Tongue (tissue), 3 donors: ENCODE measurements at places on chromosomes 5 and 9.

DNA sequence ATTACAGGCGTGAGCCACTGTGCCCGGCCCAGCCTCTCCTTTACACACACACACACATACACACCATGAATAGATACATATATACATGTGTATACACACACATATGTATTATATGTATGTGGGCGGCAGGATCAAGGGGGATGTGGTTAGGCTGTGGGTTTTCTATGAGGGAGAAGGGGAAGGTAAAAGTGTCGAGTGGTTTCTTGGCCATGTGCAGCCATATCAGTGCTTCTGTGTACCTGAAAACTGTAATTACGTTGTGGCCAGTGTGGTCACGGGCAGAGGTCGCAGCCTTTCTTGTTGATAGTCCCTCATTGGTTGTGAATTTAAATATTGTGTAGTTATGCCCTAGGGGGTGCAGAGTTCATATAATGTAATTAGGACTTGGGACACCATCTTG is 16.5 kb downstream of the CDK20 start:
- DNase-seq, result no peak

GRCh38 chr9:106892632-106893031 is 29.7 kb downstream of the ZNF462 start:
- peak; percentile 46 for DNase-seq

DNA sequence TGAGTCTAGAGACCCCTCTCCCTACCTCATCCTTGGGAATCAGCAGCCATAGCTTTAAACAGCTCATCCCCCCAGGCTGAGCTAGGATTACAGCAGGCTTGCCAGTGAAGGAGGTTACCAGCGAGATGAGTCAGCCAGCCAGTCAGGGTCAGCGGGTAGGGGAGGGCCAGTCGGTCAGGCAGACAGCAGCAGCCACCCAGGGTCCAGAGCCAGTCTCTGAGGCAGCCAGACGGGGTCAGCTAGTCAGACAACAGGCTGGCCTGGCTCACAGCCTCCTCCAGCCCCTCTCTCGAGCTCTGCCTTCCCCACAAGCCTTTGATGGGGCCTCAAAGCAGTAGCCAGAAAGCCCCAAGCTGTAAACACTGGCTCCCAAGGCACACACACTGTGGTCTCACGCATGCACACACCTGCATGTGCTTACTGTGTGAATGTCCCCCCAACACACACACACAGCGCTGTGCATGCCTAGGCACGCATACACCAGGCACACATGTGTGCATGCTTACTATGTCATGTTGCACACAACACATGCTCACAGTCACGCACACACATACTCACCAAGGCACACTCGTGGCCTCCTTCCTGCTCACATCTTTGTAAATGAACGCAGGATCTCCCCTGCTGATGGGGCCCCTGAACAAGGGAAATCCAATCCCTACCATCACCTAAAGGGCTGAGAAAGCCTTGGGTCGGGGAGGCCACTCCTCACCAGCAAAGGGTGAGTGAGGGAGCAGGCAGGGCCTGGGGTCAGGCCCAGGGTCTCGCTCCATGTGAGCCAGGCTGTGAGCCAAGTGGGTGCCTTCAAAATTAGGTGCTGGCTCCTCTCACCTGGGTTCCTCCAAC is 28.2 kb upstream of the CPLX2 start:
- DNase-seq, result peak; percentile 17

DNA sequence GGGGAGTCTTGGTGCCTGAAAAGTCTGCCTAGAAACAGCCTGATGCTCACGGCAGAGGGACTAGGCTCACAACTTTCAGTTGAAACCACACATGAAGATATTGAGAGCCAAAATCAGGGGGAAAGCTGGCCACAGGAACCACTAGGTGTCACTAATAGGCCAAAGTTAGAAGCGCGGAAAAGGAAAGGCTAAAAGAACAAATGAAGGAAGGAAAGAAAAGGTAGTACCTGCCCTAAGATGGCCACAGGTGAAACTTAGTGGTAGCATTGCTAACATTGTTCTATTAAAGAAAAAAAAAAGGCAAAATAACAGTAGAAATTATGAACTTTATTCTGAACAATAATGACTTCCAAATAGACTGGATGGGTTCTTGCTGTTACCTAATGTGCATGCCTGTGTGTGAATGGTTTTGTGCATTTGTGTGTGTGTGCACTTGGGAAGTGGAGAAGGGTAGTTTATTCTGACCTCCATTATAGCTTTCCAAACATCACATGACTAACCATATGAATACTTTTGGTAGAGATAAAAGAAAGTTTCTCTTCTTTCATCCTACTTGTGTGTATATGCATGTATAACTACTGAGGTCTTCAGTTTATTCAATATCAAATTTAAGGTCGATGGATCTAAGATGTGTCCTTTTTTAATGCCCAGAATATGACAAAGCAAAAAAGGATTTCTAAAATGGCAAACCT is 2.1 kb upstream of the RFESD start:
- peak; percentile 72 for DNase-seq

DNA sequence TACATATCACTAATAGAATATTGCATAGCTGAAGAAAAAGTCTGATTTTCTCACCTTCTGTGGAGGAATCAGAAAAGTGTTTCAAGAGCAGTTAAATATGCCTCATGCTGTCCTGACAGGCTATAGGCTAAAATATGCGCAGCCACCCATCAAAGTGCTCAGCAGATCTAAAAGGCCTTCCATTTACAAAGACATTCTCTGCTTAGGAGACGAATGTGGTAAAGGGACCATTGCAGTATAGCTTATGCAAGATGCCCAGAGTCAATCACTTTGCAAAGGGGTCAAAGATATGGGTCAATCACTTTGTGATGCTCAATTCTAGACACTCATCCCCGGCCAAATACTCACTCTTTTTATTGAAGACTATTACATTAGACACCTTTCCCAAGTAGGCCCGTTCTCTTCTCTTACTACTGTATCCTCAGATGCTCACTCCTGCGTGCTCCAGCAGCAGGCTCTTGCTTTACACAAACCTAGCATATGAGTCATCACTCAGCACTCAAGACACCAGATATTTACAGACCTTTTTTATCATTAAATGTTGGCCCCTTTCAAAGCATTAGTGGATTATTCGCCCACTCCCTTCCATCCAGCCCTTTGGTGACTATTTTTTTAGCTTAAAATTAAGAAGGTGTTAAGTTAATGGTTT is 568.2 kb upstream of the CDH18 start:
- DNase-seq, result no peak

DNA sequence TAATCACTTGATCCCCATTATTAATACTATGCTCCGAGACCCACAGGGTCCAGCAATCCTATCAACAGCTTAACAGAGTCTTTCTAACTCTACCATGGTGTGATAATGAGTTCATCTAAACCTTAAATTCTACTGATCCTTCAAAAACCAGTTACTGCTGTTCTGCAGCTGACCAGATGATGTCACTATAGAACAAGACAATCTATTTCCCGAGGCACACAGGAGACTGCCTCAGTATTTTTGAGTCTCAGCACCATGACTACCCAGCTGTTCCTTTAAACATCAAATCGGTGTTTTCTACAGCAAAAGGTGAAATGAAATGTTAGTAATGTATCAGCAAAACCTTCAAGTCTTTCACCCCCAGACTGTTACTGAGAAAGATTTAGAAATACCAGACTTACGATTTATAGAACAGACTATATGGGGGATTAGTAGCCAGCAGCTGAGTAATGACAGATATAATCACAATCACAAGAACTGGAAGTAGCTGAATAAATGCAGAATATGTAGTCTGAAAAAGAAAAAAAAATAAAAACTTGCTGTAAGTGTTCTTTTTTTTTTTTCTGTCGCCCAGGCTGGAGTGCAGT is 16.9 kb downstream of the DNAJC18 start:
- DNase-seq, result peak; percentile 88

DNA sequence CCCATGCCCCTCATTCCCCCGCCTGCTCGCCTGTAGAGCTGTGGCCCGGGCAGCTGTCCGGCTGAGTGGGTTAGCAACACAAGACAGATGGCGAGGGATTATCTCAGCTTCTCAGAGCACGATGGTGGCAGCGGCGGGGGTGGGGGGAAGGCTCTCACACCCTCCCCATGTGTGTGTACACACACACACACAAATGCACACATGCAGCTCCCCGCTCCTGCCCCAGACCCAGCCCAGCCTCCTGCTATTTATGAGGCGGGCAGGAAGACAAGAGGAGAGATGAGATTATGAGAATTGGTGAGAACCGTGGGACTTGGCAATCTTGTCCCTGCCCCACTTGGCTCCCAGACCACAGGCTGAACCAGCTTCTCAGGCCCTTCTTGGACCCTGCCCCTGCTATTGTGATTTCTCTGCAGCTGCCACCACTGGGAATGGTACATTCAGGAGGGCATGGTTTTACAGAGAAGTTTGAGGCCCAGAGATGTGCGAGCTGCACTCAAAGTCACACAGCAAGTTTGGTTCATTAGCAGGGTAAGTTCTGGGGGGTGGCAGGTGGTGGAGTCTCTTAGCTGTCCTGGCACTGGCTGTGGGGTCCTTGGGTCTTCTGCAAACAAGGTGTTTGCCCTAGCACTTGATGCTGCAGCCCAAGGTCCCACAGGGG is 51.0 kb upstream of the PSD2 start:
- DNase-seq, result peak; percentile 95

- no peak for DNase-seq
These were observed 190.5 kb downstream of the GAS1 start for GRCh38 chr9:86756576-86757381.

DNA sequence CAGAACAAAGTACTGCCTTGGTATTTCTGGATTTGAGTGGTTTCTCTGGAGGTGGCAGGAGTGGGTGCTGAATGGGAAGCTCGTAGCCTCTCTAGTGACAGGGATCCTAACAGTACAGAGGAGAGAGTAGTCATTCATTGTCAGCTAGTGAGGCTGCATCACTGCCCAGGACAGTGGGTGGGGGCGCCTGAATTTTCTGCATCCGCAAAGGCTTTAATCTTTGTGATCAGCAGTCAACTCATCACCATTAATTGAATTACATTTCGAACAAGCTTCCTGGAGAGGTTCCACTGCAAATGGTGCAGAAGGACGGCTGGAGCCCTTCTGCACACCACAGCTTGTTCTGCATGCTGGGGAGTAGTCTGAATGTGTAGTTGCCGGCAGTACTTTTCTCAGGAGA is 77.5 kb downstream of the HSPA4 start:
- DNase-seq, result no peak

DNA sequence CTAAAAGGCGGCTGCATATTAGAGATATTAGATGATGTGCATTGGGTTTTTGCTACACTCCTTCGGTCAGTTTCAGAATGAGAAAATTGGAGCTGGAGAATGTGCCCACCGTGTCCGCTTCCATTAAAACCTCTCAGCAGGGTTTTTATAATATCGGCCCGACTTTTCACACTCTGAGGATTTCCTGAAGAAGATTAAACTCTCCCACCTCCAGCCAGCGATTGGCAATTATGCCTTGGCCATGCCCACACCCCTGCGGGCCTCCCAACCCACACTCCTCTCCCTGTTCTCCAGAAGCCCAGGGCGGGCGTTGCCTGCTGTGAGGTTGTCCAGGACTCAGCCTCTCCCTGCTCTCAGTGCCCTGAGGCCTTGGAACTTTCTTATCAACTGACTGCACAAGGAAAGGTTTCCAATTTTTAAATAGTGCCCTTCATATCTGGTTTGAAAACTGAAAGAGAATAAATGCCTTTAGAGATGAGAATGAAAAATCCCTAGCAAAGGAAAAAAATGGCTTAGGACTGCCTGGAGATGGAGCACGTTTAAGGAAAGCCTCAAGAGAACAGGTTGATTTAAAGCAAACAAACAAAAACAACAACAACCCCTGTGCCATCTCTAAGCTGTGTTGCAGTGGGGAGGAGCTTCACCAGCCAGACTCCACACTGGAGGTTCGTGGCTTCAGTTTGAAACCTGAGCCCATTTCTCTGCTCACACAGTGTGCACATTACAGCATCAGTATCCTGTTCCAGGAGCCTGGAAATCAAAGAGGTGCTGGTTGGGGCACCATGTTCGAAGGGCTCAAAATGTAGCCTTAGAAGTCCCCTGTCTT is 292.9 kb downstream of the NSG2 start:
- DNase-seq, result no peak

DNA sequence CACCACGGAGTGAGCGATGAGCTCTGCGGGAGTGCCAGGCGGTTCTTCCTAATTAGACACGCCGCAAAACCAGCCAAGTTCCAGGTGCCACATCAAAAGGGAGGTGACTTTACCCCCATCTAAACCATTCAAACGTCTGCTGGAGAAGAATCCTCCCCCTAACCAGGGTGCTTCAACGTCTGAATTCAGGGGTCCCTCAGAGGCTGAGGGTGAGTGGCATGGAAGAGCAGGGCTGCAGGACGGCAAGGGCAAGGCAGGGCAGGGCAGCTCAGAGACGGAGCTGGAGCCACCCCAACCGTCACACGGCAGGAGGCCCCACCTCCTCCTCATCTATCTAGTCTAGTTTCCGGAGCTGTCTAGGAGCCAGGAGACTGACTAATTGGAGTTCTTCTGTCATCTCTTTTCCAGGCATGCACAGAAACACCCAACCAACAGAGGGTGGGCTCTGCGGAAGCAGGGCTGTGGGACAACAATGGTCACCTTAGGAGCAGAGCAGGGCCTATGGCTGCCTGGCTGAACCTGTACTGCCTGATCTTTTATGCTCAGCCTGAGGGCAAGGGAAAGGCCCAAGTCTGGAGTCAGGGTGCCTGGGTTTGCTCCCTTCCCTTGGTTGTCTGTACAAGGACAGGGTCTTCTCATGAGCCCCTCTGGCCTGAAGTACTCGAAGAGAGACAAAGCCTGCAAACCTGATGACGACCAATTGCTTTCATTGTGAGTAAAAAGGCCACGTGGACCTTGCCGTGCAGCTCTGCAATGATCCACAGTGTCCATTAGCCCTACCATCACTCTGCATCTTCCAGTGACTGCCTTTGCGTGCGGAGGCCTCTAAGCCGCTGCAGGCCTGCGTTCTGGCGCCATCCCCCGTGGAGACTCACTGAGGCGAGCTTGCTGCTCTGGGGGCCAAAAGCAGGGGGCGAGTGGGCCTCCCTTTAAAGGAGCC is 81.0 kb upstream of the SLC25A51 start:
- DNase-seq, result no peak

GRCh38 chr5:582936-583635 is 29.1 kb upstream of the CEP72 start:
- DNase-seq, result no peak

- no peak for DNase-seq
These were observed 585.5 kb downstream of the TLE1 start for GRCh38 chr9:81103597-81104471.

DNA sequence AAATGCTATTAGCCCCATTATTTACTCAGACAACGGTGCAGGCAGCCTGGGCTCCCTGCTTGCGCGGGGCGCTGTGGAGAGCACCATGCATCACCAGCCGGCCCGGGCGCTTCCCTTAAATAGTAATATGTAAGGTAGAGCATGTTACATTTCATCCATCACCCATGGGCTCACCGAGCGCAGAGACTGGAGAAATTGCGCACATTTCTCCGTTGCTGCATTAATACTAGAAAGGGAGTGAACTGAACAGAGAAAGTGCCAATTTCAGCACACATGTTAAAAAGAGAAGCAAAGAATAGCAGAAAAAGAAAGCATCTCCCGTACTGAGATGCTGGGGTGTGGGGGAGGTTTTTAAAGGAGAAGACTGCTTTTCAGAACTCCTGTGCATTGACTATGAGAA is 400.3 kb downstream of the ZSWIM6 start:
- DNase-seq, result no peak

DNA sequence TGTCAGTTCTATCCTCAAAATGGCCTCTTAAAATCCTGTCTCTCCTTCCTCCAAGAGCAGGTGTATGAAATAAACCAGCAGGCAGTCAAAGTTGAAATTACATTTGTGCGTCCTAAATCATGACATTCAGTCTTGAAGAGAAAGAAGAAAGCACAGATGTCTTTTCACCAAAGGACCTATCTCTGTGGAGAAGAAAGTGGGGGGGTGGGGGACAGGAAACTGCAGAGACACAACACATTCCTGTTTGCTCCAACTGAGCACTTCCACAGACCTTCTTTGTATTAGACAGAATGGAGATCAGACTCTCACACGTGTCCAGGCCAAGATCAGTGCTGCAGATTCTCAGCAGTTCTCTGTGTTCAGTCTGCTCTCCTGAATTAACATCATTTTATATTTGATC is 471.9 kb upstream of the RGMB start:
- DNase-seq, result peak; percentile 68
